WTC11 (cell line): ENCODE measurements at places on chromosomes 16 and 17. TPM values are rescaled to one million over a fixed set of nuclear protein-coding genes. Genes with fewer than 3 reads are reported as not detected.

DNA sequence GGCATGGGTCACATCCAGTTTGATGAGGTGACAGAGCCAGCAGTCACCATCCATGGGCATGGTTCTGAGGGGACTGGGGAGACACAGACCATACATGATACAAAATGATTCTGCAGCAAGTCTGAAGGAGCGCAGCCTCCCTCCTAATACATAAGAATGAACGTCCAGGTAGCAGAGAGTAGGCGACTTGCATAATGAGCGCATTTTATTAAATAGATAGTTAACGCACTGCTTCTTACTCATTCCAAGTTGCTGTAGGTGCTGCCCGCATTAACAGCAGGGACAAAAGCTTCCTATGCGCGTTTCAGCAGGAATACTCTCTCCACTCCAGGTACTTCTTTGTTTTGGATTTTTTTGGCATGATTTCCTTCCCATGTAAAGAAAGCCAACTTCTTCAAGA, 73.8 kb downstream of the SLC5A11 start:
- no peak overlapping the region for H3K4me3 ChIP-seq
- peaks cover 23% of the 10 kb centered on the region for H3K36me3 ChIP-seq
- H3K27me3 ChIP-seq, result no peaks in the 10 kb centered on the region
- H3K4me1 ChIP-seq, result peaks cover 16% of the 10 kb centered on the region
- DNase-seq, result no peak

GRCh38 chr17:38561416-38562214, 44.1 kb downstream of the SRCIN1 start:
- DNase-seq, result peak; percentile 62
- H3K27ac ChIP-seq, result no peak overlapping the region
- no peaks in the 10 kb centered on the region for H3K36me3 ChIP-seq

DNA sequence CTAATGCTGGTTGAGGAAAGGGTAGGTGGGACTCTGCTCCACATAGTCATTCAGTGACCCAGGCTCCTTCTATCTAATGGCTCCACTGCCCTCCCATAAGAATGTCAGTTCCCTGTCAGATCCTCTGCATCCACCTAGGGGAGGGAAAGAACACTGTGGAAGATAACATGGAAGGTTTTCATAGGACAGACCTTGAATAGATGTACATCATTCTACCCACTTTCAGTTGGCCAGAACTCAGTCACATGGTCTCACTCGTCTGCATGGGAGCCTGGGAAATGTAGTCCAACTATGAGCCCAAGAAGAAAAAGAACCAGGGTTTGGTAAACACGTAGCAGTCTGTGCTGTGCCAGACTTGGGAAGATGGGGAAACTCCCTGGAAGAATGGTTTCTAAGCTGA, 27.1 kb upstream of the SCNN1B start:
- H3K36me3 ChIP-seq, result peaks cover 3% of the 10 kb centered on the region; the same call in 1 of the 2 replicates
- H3K27me3 ChIP-seq, result peaks cover 5% of the 10 kb centered on the region
- no peak overlapping the region for H3K27ac ChIP-seq
- DNase-seq, result no peak
- no peak overlapping the region for H3K4me3 ChIP-seq

The AOC3 gene
- 6.2 to 8.2 TPM (median 7.6 TPM) in 3 replicates for total RNA-seq

DNA sequence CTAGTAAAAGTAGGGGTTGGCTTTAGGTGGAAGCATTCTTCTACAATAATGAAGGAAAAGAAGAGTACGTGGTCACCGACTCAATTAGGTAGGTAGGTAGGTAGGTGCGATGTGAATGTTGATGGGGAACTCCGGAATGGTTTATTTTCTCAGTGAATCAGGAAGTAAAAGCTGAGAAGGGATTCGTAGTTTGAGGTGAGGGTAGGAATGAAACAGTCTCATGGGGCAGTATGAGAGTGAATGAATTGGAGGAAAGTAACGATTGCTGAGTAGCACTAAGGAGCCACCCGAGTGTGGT, 13.9 kb downstream of the PER1 start:
- H3K36me3 ChIP-seq, result peaks cover 8% of the 10 kb centered on the region
- H3K4me3 ChIP-seq, result no peak overlapping the region
- no peaks in the 10 kb centered on the region; the same call in 1 of the 2 replicates for H3K27me3 ChIP-seq
- H3K27ac ChIP-seq, result no peak overlapping the region
- no peak for DNase-seq

DNA sequence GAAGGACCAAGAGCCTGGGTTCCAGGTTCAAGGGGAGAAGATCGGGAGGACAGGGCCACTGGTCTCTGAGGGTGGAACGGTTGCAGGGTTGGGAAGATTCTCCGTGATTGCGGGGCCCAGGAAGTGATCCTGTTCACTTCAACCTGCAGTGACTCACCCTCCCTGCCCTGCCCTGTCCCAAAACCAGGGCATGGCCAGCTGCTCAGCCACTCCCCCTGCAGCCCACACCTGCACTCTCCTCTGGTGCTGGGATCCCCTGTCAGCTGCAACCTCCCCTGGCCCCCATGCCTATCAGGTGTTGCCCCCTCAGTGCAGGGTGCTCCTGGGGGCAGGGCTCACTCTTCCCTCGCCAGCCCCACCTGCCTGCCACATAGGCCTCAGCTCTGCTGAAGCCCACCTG, 1.1 kb downstream of the RUNDC3A start:
- H3K27me3 ChIP-seq, result peaks cover 20% of the 10 kb centered on the region
- H3K36me3 ChIP-seq, result no peaks in the 10 kb centered on the region
- DNase-seq, result no peak
- H3K4me1 ChIP-seq, result peaks cover 45% of the 10 kb centered on the region
- peak overlapping the region; percentile 64 for H3K4me3 ChIP-seq

- no peak for DNase-seq
- H3K27ac ChIP-seq, result no peak overlapping the region
- peaks cover 22% of the 10 kb centered on the region for H3K4me1 ChIP-seq
- no peaks in the 10 kb centered on the region for H3K36me3 ChIP-seq
- no peak overlapping the region for H3K4me3 ChIP-seq
Observed at GRCh38 chr17:69959283-69959682, 115.7 kb upstream of the KCNJ16 start.
